ENCODE measurements at places on chromosomes 5 and 9.
A peak's percentile ranks its signal among the peaks of the same experiment; 100 is the strongest.

GRCh38 chr5:12242950-12243888 is 339.0 kb upstream of the CTNND2 start:
- DNase-seq: peak; percentile 68

GRCh38 chr5:40826489-40827187 is 8.4 kb downstream of the RPL37 start:
- DNase-seq: no peak

GRCh38 chr5:175696139-175696854 is 38.4 kb downstream of the HRH2 start:
- peak; percentile 60 for DNase-seq

GRCh38 chr5:158292981-158293380 is 434.0 kb upstream of the CLINT1 start:
- DNase-seq: no peak

GRCh38 chr9:137406876-137407589 is 15.9 kb downstream of the EXD3 start:
- DNase-seq: peak; percentile 53

DNA sequence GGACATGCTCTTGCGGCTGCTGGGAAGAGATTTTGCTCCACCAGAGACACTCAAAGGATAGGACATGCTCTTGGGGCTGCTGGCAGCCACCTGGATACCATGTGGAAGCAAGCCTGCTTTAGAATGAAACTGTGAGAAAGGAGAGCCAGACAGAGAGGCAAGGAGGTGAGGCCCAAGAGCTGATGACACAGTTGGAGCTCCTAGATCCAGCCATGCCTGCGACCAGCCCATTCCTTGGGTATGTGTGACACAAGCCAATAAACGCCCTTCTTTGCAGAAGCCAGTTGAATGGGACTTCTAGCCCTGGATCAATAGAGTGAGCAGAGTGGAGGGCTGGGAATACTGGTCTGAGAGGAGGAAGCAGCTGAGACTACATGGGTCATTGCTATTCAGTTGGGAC is 69.6 kb downstream of the SMIM23 start:
- no peak for DNase-seq

DNA sequence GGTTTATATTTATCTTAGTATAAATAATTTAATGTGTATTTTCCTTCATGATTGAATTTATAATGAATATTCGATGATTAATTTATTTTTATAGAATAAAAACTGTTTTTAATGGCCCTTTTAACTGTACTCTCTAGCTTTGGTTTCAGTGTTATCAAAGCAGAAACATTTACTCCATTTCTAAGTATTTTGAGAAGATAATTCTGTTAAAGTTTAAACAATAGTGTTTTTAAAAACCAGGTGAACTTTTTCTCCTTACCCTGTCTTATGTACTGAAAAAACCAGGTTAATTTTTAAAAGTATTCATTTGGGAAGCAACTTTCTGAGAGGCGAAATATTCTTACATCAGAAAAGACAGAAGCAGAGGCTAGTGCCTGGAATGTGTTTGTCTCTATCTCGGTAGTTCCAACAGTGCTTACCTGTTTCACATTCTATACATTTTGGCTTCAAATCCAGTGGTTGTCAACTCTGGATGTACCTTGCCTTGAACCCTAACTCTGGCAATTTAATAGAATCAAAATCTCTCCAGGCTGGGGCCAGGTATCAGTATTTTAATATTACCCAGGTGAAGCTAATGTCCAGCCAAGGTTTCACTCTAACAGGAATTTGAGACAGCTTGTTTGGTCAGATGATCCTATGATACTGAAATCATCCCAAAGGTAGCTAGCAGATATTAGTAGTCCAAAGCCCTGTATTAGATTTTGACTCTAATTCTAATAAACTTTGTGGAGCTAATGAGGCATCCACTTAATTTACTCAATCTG is 434.4 kb downstream of the PDE4D start:
- DNase-seq: no peak

DNA sequence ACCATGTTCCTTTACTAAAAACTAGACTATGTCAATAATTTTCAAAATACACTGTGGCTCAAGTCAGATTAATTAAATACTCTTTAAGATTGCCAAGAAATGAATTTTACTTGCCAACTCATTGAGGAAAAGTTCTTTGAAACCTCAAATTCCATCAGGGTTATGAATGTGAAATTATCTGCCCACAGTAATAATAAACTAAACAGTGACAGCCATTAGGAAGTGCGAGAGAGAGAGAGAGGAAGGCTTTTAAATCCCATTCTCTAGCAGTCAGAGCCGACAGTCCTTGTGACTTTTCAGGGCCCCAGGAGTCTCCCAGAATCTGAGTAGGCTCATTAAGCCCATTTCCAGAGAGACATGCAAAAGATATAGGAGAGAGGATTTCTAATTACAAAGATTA is 236.1 kb downstream of the MARCHF11 start:
- DNase-seq: no peak

DNA sequence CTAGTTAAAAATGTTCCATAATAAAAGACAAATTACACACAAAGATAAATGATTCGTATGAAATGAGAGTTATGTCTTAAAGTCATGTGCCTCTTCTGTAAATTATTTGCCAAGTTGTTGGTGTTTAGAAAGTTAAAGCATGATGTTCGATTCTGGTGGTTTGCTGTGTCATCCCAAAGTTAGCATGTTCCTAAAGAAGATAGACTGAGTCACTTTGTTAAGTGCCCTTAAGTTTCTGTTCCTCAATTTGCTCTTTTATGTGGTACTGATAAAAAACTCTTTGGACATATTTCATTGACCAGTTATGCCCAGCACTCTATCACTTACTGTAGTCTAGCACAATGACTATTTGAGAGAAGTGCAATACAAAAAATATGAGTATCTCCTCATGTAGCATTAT is 366.9 kb upstream of the ZNF608 start:
- no peak for DNase-seq

- no peak for DNase-seq
Measured at GRCh38 chr5:56514245-56514644, 281.1 kb upstream of the ANKRD55 start.
